ENCODE measurements at places on chromosomes 6 and 20.
A peak's percentile ranks its signal among the peaks of the same experiment; 100 is the strongest.

DNA sequence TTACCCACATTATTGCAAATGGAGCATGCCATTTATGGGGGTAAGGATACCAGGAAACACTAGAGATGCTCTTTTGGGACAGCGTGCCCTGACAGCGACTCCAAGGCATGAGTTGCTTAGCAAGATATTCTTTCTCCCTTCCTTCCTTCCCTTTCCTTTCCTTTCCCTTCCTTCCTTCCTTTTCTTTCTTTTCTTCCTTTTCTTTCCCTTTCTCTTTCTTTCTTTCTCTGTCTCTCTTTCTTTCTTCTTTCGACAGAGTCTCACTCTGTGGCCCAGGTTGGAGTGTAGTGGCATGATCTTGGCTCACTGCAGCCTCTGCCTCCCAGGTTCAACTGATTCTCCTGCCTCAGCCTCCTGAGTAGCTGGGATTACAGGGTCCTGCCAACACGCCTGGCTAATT, 3.3 kb downstream of the MUCL3 start:
- DNase-seq = no peak

- DNase-seq = no peak
These were observed 150.7 kb downstream of the PDSS2 start for GRCh38 chr6:107308677-107309076.

DNA sequence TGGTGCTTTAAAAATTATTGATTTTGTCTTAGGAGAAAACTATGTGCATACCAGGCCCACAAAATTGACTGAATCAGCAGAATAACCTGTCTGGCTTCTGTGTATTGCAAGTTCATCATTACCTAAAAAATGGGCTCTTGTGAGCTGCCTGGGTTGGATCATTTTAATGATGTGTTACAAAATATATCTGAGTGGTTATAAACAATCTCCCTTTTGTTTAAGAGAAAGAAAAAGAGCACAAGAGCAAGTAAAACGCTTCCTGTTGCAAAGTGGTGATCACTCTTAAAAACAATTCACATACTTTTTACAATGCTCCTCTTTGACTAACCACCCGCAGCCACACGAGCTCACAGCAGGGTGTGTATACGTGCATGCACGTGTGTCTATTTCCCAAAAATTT, 335.1 kb downstream of the HDGFL1 start:
- no peak for DNase-seq

GRCh38 chr6:1348675-1349074, 36.8 kb downstream of the FOXQ1 start:
- no peak for DNase-seq

DNA sequence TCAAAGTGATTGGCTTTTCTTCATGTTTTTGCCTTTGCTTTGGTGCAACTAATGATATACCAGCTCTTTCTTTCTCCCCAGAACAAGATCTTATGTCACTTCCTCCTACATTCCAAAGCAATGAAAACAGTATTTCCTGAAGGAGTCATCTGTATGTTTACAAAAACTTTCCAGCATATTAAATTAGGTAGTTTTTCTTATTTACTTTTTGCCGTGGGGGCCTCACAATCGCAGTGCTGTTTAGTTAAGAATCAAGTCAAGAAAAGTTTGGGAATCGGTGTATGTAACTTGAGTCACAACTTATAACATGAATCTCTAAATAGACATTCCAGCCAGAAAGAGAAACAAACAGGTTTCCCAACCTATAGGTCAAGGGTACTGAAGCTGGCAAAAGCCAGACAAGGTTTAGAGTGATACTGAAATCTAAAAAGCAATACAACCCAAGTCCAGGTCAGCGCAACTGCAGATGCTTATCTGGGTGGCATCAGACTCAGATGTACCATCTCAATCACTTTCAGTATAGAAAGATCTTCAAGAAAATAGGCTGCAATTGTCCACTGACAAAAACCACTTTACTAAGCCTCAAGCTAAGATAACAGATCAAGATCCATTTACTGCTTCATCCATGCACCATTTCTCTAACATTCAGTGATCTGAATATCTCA, 63.6 kb downstream of the IPCEF1 start:
- DNase-seq = peak; percentile 22

DNA sequence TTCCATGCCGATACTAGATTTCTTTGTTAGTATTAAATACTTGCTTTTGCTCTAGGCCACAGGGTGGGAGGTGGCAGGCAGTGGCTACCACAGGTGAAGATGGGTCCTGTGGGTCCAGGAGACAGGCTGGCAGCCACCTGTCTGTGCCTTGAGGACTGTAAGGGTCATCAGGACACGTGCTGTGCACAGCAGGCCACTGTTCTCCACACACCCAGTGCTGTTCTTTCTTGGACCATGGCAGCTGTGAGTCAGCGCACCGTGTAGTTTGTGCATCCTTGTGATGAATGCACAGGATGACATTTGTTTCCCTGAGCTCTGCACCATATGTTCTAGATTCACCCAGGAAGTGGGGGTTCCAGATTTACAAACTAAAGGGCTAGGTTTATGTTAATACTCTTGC, 317.0 kb downstream of the ZFAND3 start:
- no peak for DNase-seq

- no peak for DNase-seq
These were observed 13.0 kb upstream of the SNHG17 start for GRCh38 chr20:38447931-38448675.

DNA sequence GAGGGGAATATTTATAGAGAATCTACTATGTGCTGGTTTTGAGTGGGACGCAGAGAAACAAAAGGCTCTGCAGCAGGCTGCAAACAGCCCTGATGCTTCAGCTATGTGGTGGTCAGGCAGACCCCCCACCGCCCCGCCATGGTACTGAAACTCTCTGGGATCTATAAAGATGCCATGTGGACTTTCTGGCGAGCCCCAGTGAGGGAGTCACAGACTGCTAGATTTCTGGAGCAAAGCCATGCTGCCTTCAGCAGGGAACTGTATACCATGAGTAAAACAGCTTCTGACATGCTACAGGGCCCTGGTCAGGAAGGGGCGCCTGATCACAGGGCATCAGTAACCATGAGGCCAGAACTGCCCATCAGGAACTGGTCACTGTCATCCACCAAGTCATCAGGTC, 19.2 kb upstream of the BPIFB1 start:
- DNase-seq = no peak
